ENCODE measurements at places on chromosomes 13 and 19.

GRCh38 chr13:95382411-95382810, 81.2 kb upstream of the ABCC4 start:
- DNase-seq, result no peak

DNA sequence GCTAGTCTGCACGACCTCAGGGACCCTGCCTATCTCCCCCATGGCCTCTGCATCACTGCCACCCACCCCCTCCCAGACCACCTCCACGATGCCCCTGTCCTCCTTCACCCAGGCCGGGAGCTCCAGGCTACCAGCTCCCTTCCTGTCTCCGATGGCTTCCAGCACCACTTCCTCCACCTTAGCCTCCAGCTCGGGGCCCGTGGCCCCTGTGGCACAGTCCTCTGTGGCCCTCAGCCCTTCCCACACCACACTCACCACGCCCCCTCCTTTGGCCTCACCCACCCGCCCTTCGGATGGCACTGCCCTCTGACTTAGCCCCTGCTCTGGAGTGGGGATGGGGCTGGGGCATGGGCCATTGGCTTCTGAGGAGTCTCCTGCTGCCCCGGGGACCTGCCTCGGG, 7.2 kb downstream of the PALM3 start:
- DNase-seq, result no peak

DNA sequence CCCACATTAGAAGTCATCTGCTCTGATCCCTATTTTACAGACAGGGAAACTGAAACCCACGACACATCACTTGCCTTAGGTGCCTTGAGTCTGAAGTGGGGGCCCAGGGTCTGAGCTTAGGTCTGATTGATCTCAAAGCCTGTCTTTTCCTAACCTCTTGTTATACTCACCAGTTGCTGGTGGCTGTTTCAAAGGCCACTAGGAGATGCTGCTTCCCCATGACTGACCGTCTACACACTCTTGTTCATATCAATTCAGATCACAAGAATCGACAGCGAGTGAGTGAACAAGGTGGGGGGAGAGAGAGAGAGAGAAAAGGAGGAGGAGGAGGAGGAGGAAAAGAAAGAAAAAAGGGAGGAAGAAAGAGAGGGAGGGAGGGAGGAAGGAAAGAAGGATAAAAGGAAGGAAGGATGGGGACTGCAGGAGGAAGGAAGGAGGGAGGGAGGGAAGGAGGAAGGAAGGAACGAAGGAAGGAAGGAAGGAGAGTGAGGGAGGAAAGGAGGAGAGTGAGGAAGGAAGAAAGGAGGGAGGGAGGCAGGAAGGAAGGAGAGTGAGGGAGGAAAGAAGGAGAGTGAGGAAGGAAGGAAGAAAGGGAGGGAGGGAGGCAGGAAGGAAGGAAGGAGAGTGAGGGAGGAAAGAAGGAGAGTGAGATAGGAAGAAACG, 3.3 kb downstream of the OR10H1 start:
- DNase-seq, result no peak

DNA sequence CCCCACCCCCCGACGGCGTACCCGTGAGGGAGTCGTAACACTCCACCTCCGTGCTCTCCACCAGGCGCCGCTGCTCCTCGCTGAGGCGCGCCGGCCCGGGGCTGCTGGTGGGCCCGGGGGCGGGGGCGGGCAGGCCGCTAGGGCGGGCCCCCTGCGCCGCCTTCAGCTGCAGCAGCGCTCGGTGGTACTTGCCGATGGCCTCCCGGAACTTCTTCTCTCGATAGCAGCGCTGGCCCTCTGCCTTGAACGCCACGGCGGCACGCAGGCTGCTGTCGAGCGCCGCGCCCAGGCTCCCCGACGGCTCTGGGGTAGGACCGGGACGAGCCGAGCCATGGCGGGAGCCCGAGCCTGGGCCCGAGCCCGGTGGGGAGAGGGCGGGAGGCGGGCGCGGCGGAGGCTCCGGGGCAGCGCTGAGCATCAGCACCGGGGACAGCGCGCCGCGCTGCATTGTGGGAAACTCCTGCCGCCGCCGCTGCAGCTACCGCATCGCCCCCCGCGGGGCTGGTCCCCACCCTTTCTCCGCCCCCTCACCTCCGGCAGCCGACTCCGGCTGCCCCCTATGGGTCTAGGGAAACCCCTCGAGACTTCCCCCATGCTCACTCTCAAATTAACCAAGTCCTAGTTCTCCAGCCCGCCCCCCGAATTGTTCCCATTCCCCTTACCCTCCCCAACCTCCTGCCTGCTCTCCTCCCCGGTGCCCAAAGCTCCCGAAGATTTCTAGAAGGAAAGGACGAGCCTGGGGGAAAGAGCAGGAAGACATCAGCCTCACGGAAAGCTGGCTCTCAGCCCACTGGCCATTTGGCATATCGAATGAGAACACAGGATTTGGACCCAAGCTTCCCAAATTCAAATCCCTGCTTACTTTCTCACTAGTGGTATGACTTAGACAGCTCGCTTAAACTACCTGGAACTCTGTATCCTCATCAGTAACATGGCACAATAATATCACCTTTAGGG, at the start of gene TTC9B:
Gene TTC9B (minus strand): TSS at position 451 of the 957 bp plus-strand sequence. CDS start 3 bp downstream, at position 448.
- no peak for DNase-seq

DNA sequence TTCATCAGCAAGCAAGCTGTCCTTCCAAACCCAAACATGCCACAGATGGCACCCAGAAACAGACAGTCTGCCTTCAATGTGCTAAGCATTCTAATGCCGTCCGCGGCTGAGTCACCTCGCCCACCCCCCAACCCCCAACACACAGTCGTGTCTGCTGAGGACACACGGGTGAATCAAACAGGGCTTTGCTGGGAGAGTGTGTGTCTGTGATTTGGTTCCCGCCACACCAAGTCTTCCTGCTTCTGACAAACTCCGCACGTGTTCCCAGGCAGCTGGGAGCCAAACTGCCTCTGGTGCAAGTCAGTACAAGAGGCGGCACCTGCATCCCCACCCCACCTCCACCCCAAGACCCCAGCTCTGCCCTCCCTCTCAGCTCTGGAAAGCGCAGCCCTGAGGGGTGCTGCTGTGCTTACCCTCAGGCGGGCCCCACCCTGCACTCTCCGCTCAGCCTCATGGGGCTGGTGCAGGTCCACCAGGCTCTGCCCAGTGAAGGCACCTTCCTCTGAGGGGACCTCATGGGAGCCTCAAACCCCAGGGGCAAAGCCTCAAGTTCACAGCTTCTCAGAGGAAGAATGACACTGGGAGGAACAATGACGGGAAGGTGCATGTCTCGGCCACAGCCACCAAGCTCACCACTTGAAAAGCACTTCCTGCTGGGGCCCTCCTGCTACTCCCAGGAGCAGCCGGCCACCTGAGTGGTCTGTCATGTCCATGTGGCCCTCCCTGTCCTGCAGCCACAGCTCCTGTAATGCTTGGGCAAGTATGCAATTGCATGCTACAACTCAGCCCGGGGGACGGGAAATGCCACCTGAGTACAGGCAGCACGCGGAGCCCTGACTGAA, 15.0 kb upstream of the SLC35E1 start:
- no peak for DNase-seq

DNA sequence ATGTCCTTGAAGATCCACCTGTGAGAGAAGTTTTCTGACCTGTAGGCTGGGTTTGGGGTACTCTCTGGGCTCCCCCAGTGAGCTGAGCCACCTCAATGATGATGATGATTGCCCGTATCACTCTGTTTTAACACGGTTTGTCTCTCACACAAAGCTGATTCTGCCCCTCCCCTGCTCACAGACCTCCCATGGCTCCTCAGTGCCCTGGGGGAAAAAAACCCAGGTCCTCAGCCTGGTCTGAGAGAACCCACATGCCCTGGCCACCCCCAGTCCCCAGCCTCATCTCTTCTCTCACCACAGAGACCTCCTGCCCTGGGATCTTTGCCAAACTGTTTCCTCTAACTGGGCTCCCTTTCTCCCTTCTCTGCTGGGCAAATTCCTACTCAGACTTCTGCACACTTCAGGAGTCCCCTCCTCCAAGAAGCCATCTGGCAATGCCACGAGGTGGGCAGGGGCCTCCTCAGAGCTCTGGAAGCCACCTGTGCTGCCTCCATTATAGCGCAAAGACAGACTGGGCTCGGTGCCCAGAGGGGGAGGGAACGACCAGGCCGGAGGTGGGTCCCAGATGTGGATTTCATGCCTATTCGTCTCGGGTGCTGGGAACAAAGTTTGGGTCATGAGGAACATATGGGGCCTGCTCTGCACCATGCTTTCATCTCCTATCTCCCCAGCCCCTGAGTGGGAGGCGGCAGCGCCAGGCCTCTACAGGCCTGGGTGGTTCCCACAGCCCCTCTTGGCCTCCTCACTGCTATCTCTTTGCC, 8.5 kb upstream of the CA11 start:
- DNase-seq, result no peak

DNA sequence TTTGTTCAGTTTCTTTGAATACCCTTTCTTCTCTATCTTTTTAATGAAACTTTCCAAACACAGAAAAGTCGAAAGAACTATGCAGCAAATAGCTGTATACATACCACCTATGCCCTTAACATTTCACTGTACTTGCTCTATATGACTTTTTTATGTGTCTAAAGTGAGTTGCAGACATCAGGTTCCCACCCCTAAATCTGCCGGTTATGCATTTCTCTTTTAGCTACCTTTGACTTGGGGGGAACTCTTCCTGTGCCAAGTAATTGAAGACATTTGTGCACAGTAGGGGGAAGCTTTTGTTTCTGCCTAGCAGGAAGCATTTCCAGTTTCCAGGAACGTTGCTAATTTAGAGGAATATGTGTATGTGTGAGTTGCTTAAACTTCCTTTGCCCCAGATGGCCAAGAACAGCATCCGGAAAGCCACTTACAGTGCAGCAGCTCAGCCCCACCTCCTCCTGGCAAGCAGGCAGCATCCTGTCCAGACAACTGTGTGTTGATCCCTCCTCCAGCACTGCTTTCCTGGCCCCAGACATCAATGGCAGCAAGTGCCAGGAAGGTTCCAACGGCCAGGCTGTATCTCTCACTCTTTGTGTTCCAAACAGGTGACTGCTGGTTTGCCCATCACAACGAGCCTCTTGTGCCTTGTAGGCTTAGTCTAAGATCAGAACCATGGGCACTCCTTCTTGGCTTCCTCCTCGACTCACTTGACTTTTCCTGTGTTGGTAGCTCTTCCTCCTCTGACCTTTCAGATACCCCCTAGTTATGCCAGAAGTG, 14.7 kb upstream of the GRAMD1A start:
- DNase-seq, result no peak

GRCh38 chr13:45481688-45482087, 16.9 kb downstream of the COG3 start:
- no peak for DNase-seq

Data from HS-27A (cell line).